ENCODE measurements at places on chromosomes 1 and 21. TPM values are rescaled to one million over a fixed set of nuclear protein-coding genes. Genes with fewer than 3 reads are reported as not detected.

DNA sequence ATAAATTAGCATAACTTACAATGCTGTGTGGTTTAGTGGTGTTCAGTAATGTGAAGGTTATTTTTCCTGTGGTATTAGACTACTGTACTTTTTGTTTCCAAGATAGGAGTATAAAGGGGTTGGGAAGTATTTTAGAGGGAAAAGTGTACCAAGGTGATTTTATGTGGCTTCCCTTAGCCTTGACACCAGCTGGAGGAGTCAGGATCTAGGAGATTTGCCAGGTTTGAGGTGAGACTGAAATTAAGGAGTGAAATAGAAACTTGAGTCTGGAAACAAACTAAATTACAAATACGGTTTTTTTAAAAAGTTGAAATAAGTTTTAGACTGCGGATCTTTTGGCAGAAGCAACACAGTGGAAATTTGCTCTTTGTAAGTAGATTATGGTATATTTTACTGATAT lies 32.3 kb downstream of the COG2 start:
- no peak overlapping the region for H3K4me3 ChIP-seq
- no peaks in the 10 kb centered on the region for H3K27me3 ChIP-seq
- no peaks in the 10 kb centered on the region for H3K4me1 ChIP-seq
- DNase-seq = no peak
- H3K36me3 ChIP-seq = peaks cover 38% of the 10 kb centered on the region

DNA sequence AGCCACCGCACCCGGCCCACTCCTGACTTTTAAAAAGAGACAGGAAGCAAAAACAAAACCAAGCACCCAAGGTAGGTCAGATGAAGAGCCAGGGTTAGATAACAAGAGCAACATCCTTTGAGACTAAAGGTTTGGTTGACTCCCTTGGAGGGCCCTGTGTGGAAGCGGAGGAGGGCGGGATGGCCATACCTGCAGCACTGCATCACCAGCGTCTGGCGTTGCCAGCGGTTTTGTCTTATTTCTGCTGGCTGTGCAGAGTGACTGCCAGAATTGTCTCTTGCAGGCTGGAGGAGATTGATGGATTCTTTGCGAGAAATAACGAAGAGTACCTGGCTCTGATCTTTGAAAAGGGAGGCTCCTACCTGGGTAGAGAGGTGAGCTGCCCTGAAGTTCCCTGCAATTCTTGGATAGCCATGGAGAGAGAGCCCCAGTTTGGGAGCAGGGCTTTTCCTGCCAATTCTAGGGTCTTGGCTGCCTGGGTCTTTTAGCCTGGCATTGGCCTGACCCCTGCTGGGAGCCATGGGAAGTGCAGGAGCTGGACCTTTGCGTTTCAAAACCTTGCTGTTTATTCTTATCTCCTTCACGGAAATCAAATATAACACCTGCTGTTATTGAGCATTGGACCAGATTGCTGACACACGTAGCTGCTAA lies 24.0 kb downstream of the QSOX1 start:
- H3K36me3 ChIP-seq = no peaks in the 10 kb centered on the region
- H3K4me1 ChIP-seq = no peaks in the 10 kb centered on the region
- no peak overlapping the region for H3K4me3 ChIP-seq
- no peak for DNase-seq
- H3K27me3 ChIP-seq = no peaks in the 10 kb centered on the region
- H3K27ac ChIP-seq = no peak overlapping the region

GRCh38 chr1:159291424-159291823 lies 10.7 kb upstream of the FCER1A start:
- no peak overlapping the region for H3K4me3 ChIP-seq
- DNase-seq = no peak
- H3K27ac ChIP-seq = no peak overlapping the region
- H3K4me1 ChIP-seq = no peaks in the 10 kb centered on the region
- peaks cover 22% of the 10 kb centered on the region for H3K27me3 ChIP-seq

- H3K36me3 ChIP-seq = no peaks in the 10 kb centered on the region
- no peak overlapping the region for H3K4me3 ChIP-seq
- H3K27ac ChIP-seq = no peak overlapping the region
Measured at GRCh38 chr1:99207216-99207615, 57.1 kb upstream of the PLPPR4 start.

- H3K27ac ChIP-seq = no peak overlapping the region
- DNase-seq = no peak
- no peaks in the 10 kb centered on the region for H3K36me3 ChIP-seq
Measured at GRCh38 chr1:178870221-178870620, 656 bp downstream of the ANGPTL1 start.

The PRAMEF14 gene
- not detected for total RNA-seq

DNA sequence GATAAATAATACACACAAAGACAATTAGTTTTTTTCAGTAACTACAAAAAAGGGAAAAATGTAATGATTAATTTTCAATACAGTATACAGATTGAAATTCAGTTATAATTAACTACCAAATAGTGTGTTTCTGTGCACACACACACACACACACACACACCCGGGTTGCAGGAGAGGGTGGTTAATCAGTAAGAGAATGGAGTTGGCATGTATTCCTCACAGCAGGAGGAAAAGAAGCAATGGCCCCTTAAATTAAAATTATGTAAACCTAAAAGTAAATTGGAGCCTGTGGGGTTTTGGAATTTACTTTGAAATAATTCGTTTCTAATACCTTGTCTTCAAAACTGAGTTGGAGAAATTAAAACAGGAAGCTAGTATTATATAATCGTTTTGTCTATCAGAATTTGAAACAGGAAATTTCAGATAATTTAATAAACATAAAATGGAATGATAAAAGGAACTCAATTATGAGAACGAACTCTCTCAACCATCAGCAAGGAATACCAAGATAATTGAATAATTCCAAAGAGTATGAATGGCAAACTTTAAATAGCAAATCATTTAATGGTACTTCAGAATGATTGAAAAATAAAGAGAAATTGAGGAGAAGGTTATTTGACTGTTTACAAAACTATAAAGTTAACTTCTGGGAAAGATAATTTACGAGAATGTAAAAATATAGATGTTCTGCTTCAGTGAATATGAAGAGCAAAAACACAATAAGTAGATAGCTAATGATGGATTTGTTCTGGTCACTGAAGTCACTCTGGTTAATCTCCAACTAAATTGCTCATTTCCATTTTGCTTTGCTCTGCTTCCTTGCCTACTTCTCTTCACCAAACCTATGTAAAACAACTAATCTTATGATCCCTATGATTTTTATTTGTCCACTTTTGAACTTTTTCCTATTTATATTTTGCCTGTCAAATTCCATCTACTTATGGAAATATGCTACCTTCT lies 547.9 kb upstream of the ZP4 start:
- H3K4me3 ChIP-seq = no peak overlapping the region
- no peaks in the 10 kb centered on the region for H3K36me3 ChIP-seq
- DNase-seq = no peak
- no peaks in the 10 kb centered on the region for H3K4me1 ChIP-seq
- no peak overlapping the region for H3K27ac ChIP-seq

DNA sequence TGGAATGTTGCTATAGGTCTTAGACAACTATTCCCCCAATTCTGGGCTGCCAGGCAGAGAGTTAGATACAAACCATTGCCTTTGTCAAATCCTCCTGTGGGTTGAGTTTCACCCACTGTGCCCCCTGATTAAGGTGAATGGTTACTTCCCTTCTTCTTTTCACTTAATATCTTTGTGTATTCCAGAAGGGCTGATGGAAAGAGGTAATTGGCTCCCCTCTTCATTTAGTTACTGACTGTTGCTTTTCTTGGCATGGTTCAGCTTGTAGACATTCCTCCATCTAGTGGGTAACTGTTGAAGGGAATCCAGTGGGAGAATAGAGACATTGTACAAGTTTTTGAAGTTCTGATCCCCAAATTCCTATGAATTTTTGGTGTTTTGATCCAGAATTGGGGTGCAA lies 43.8 kb upstream of the MACF1 start:
- no peak overlapping the region for H3K27ac ChIP-seq
- H3K36me3 ChIP-seq = no peaks in the 10 kb centered on the region
- H3K4me1 ChIP-seq = peaks cover 7% of the 10 kb centered on the region

- H3K27ac ChIP-seq = peak overlapping the region; percentile 100
- peak; percentile 82 for DNase-seq
- H3K27me3 ChIP-seq = no peaks in the 10 kb centered on the region
- H3K4me3 ChIP-seq = peak overlapping the region; percentile 96
- peaks cover 76% of the 10 kb centered on the region for H3K4me1 ChIP-seq
- H3K36me3 ChIP-seq = peaks cover 10% of the 10 kb centered on the region
Measured at GRCh38 chr1:12435639-12436344, 182.2 kb downstream of the DHRS3 start.

DNA sequence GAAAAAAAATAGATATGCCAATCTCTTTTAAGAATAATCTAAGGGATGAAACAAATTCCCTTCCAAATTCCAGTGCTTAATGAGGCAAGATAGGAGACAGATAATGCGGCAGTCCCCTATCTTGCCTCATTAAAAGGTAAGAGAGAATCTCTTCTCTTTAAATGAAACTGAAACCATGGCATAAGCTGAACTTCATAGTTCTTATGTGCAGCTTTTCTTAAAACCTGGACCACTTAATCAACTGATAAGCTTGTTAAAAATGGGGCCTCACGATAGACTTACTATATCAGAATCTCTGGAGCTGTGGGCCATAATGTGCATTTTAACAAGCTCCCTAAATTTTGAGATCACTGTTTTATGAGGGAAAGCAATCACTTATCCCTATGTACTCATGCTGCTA lies 79.2 kb downstream of the NIBAN1 start:
- DNase-seq = no peak
- H3K4me3 ChIP-seq = no peak overlapping the region
- no peaks in the 10 kb centered on the region for H3K27me3 ChIP-seq
- peaks cover 56% of the 10 kb centered on the region for H3K4me1 ChIP-seq
- H3K36me3 ChIP-seq = peaks cover 58% of the 10 kb centered on the region

DNA sequence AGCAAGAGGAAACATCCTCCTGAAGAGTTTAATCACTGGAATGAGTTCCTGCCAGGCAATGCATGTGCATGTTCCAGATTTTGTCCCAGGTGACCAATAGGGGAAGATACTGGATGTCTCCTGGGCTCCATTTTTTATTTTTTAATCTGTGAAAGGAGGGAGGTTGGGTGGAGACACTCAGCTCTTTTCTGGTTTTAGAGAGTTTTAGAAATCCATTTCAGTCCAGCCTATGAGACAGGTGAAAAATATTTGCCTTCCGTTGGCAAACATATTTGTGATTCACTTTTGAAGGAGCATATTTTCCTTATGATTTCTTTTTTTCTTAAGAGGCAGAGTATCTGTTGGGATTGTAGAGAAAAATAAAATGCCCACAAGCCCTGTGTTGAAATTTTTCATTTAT lies 70.7 kb downstream of the ABCA4 start:
- DNase-seq = no peak
- H3K4me1 ChIP-seq = peaks cover 5% of the 10 kb centered on the region
- H3K4me3 ChIP-seq = no peak overlapping the region
- H3K27ac ChIP-seq = no peak overlapping the region

GRCh38 chr1:90502696-90503095 lies 214.4 kb downstream of the BARHL2 start:
- no peak for DNase-seq
- H3K4me1 ChIP-seq = no peaks in the 10 kb centered on the region
- H3K36me3 ChIP-seq = no peaks in the 10 kb centered on the region
- no peak overlapping the region for H3K27ac ChIP-seq
- H3K4me3 ChIP-seq = no peak overlapping the region

The C4BPA gene
- not detected for total RNA-seq

The TMEM82 gene
- total RNA-seq = not detected

DNA sequence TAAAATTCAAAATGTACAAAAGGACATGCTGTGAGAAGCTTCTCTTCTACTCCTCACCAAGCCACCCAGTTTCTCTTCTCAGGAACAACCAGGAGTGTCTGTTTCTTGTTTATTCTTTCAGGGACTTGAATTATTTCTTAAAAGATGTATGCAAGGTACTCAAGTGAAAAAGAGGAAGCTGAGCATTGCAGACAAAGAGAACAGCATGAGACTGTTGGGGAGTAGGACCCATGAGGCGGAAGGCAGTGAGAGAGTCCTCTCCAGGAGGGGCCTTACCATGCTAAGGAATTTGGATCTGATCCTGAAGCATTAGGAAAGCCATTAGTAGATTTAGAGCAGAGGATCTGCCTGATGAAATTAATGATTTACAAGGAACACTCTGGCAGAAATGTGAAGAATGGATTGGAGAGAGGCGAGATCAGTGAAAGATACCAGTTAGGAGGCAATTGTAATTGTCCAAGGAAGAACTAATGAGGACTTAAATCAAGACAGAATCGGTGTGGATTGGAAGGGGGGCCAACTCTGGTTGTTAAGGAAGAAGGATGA lies 14.7 kb upstream of the SSX2IP start:
- no peak overlapping the region for H3K4me3 ChIP-seq
- no peaks in the 10 kb centered on the region for H3K36me3 ChIP-seq
- DNase-seq = no peak
- no peaks in the 10 kb centered on the region for H3K4me1 ChIP-seq
- peaks cover 7% of the 10 kb centered on the region for H3K27me3 ChIP-seq

GRCh38 chr1:210428696-210429095 lies 100.0 kb downstream of the HHAT start:
- no peak overlapping the region for H3K4me3 ChIP-seq
- H3K27ac ChIP-seq = no peak overlapping the region
- no peaks in the 10 kb centered on the region for H3K36me3 ChIP-seq
- H3K4me1 ChIP-seq = no peaks in the 10 kb centered on the region
- peaks cover 15% of the 10 kb centered on the region for H3K27me3 ChIP-seq
- no peak for DNase-seq

GRCh38 chr1:185495898-185496297 lies 178.9 kb upstream of the IVNS1ABP start:
- peaks cover 17% of the 10 kb centered on the region for H3K4me1 ChIP-seq
- no peaks in the 10 kb centered on the region for H3K36me3 ChIP-seq
- no peak for DNase-seq
- no peaks in the 10 kb centered on the region for H3K27me3 ChIP-seq
- H3K27ac ChIP-seq = peak overlapping the region; percentile 3
